Bronchus fibroblast of lung (primary cell): ENCODE measurements at places on chromosomes 7 and 10. TPM values are rescaled to one million over a fixed set of nuclear protein-coding genes. Genes with fewer than 3 reads are reported as not detected.

IDI1 gene
- 212 and 247 TPM in 2 replicates for total RNA-seq

PLAU gene
- total RNA-seq: 54.8 and 56.8 TPM in 2 replicates

NUPR2 gene
- total RNA-seq: not detected in 2 replicates

TAS2R60 gene
- total RNA-seq: not detected in 2 replicates

DDC gene
- not detected in 2 replicates for total RNA-seq

TMEM176A gene
- 0.15 and 0.50 TPM in 2 replicates for total RNA-seq

NUDT13 gene
- total RNA-seq: 0.84 and 2.1 TPM in 2 replicates

SFRP5 gene
- not detected in 2 replicates for total RNA-seq

RAB18 gene
- 15.2 and 18.7 TPM in 2 replicates for total RNA-seq

ADAM22 gene
- 0.30 and 0.67 TPM in 2 replicates for total RNA-seq
